H9 (cell line): ENCODE measurements at places on chromosomes 5 and 9.

GRCh38 chr5:161547406-161547737, 847 bp upstream of the GABRB2 start:
- no peak for DNase-seq

DNA sequence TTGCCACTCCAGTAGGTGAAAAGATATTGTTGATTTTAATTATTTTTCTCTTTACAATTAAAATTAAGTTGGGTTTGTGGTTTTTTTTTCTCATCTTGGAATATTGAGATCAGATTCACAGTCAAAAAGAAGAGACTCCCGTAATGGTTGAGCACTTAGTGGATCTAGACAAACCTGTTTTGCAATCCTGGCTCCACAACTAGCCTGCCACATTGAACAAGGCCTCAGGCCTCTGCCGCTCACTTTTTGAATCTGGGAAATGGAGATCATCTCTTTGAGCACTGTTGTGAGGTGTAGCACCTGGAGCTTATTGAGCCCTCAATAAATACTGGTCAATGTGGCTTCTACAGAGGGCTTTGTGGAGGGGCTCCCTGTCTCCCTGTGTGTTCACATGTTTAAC, 37.1 kb upstream of the RARS1 start:
- no peak for DNase-seq

GRCh38 chr9:130526193-130526853, 53.1 kb upstream of the FUBP3 start:
- no peak for DNase-seq

DNA sequence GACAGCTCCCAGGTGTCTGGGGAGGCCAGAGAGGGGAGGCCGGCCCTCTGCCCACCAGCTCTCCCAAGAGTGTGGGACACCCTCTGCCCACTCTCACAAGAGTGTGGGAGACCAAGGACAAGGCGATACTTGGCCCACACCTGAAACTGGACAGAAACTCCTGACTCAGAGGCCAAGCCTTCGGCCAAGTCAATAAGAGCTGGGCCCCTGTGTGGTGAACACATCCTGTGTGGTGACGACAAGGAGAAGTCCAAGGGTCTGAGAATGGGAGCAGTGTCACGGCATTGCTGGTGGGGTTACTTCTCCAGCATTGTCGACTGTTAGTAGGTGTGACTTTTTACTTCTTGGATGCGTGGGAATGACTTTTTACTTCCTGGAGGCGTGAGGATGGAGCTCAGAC, 14.6 kb upstream of the F2RL1 start:
- DNase-seq = no peak

DNA sequence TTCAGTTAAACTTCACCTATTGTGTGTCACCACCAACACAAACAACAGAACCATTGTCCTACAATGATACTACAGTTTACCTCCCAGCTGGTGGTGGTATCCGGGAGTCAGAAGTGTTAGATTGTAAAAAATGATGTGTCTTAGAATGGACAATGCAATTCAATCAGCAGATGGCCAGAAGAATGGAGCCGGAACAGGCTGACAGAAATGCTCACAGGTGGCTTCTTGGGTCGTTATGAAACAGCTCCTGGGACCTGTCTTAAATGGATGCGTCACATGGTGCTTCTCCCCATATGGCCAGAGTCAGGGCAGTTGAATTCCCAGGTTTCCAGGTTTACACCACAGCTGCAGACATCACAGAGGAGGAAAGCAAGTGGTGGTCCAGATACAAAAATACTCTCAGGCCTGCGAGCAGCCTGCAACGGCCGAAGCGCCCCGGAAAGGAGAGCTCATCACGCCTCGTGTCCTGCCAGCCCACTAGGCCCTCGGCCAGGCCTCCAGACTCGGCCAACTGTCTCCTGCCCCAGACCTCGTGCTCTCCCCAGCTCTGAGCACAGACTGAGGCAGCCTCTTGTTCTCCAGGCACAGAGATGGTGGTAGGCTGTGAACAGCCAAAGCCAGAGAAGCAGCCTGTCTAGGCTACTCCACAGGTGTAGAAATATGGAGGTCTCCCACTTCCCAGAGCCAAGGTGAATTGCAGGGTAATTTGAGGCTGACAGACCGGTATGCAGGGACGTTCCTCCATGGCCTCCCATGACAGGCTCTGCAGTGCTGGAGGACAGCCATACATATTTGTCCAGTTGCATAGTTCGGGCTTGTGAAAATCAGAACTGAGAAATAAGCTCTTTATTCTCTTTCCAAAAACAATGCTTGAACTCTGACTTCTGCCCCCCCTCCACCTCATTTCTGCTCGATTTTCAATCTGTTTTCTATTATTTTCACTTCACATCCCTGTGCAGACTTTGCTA, 98.5 kb upstream of the SPATA31C2 start:
- no peak for DNase-seq

DNA sequence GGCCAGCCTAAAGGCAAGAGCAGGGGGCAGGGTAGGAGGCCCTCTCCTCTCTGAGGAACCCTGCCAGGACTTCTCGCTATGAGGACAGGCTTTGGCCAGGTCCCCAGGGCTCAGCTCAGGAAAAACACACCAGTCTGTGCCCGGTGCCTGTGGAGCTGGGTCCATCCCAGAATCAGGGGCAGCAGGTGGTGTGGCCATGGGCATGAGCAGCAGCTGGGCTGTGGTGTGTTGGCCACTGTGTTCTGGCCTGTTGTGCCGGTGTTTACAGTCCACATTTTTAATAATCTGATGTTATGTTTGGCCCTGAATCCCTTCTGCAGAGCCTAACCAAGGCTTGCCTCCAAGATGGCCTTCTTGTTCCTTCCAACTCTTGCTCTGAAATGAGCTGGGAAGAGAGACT, 77.0 kb downstream of the FGF18 start:
- DNase-seq = no peak

GRCh38 chr9:15729507-15729906, 176.7 kb downstream of the CCDC171 start:
- no peak for DNase-seq

GRCh38 chr5:137630972-137631370, 104.9 kb downstream of the KLHL3 start:
- DNase-seq = no peak
